ENCODE measurements at places on chromosomes 1 and 21. TPM values are rescaled to one million over a fixed set of nuclear protein-coding genes. Genes with fewer than 3 reads are reported as not detected.
A peak's percentile ranks its signal among the peaks of the same experiment; 100 is the strongest.

DNA sequence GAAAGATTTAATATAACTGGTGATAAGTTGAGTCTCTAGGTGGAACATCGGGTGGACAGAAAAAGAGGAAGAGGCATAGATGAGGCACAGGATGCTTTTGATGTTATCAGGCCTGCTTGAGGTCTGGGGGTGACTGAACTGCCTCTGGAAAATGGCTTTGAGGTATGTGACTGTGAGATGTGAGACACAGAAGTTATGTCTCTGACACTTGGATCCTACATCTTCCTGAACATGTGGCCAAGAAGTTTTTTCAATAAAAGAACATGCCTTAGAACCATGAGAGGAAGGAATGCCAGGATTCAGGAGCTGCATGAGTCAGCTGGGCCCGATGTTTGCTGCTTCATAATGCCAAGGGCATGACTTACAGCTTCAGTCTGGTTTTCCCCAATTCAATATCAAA, 11.5 kb upstream of the AIM2 start:
- peak; percentile 69 for DNase-seq

Gene TCHH
- 0.14 TPM for polyA plus RNA-seq

- DNase-seq, result no peak
These were observed 38.4 kb upstream of the RBM34 start for GRCh38 chr1:235199441-235199840.

DNA sequence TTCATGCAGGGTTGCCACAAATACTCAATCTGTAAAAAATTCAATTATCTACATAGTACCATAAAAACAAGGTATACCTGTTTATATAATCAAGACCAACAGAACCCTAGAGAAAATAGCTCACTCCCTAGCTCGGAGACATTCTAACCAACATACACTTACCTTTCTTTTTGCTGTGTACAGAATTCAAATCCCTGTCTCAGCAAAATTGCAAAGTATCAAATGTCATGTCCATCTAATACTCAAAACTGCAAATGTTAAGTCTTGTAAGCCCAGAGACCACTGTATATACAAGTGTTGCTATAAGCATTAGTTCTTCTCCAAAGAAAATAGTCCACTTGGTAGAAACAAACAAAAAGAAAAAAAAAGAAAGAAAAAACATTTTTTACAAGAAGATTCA, 16.2 kb upstream of the SELE start:
- DNase-seq, result no peak

DNA sequence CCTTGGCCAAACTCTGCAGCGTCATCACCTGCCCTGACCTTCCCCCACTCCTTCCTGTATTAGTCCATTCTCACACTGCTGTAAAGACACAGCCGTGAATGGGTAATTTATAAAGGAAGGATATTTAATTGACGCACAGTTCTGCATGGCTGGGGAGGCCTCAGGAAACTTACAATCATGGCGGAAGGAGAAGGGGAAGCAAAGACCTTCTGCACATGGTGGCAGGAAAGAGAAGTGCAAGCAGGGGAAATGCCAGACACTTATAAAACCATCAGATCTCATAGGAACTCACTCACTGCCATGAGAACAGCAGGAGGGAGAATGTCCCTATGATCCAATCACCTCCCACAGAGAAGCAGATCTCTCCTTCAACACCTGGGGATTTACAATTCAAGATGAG, 408.5 kb downstream of the PTPRU start:
- no peak for DNase-seq

DNA sequence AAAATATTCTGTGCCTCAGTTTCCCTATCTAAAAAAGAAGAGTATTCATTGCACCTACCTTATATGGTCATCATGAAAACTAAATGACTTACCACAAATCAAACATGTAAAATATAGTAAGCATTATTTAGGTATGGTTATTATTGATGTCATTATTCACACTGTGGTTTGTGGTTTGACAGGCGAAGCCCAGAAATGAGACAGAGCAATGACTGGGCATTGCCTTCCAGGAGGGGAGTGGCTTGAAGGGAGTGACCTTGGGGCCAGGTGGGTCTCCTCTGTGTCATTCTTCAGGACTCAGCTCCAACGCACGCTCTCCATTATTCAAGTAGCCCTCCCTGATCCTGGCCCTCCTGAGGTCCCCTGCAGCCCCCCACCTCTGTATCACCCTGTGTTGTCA, 133.7 kb downstream of the DMRTA2 start:
- DNase-seq, result no peak

GRCh38 chr1:109775398-109775797, 11.7 kb upstream of the EPS8L3 start:
- DNase-seq, result no peak

DNA sequence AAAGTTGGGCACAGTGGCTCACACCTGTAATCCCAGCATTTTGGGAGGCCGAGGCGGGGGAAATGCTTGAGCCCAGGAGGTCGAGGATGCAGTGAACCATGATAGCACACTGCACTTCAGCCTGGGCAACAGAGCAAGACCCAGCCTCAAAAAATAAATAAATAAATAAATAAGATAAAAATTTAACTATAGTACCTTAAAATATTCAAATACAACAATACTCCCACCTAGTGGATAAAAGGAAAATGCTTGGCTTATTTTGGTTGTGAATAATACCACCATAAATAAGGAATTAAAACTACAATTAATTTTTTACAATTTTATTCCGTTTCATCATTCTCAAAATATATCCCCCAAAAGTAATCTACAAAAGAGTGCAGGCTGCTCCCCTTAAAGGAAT, 8.1 kb downstream of the PSMG1 start:
- DNase-seq, result no peak

GRCh38 chr1:106675558-106675957, 380.9 kb upstream of the PRMT6 start:
- DNase-seq, result no peak

- DNase-seq, result no peak
These were observed 23.1 kb upstream of the B3GALNT2 start for GRCh38 chr1:235527196-235527814.

GRCh38 chr1:207328004-207328403, 6.5 kb downstream of the CD55 start:
- DNase-seq, result no peak

Gene OR2T35
- not detected for polyA plus RNA-seq

DNA sequence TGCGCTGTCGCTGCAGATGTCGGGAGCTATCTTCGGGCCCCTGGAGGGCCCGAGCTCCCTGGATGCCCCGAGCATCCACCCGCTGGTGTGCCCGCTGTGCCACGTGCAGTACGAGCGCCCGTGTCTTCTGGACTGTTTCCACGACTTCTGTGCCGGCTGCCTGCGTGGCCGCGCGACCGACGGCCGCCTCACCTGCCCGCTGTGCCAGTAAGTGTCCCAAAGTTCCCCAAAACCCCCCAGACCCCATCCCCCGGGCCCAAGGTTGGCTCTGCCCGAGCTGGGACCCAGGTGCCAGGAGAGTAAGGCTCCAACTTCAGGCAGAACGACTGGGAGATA, 569 bp downstream of the RNF207 start:
- no peak for DNase-seq

- DNase-seq, result no peak
These were observed 301.2 kb upstream of the DEPDC1 start for GRCh38 chr1:68798071-68798470.

Gene UTS2
- polyA plus RNA-seq, result not detected

Gene KHDRBS1
- 23.1 TPM for polyA plus RNA-seq

DNA sequence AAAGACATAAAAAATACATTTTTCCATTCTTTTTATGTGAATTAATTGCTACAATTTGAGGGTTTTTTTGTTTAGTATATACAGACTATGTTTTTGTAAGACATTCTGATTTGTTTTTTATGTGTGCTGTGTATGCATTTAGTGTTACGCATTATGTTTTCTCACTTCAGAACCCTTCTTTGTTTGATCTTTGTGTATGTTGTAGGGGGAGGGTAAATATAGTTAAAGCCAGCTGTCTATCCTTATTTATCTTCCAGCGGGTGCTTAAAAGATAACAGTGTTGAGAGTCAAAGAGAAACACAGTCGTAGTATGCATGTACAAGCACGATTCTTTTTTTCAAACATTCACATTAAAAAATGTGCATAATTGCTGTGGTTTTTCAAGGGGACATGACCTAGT, 97.5 kb upstream of the KIAA1614 start:
- no peak for DNase-seq

Gene PPIAL4G
- not detected for polyA plus RNA-seq

Gene CD5L
- polyA plus RNA-seq, result not detected

Gene GSTM2
- 11.1 TPM for polyA plus RNA-seq

Gene SELE
- not detected for polyA plus RNA-seq

DNA sequence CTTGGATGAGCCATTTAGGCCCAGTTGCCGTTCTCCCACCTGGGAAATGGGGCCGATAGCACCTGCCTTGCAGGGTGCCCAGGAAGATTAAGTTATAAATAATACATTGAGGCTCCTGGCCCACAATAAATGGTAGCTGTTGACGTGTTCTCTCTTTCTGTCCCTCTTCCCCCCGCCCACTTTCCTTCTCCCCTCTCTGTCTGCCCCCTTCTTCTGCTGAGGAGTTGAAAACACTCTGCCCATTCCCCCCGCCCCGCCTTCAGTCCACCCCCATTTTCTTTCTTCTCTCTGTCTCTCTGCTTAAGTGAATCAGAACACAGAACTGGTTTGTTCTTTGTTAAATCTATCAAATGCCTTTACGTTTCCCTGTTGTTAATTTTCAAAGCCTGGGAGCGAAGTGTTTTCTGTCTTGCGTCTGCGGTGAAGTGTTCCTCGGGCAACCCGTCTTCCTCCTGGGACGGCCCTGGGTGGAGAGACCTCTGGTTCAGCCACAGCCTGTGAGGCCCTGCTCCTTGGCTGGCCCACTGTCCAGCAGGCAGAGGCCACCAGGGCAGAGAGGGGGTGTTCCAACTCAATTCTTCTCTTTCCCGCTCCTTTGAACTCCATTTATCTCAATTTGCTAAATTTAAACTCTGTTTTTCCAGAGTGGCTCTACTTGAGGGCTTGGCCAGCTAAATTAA, 29.3 kb upstream of the SELENON start:
- DNase-seq, result no peak

- no peak for DNase-seq
These were observed 28.2 kb upstream of the KLHDC7A start for GRCh38 chr1:18452550-18452949.

DNA sequence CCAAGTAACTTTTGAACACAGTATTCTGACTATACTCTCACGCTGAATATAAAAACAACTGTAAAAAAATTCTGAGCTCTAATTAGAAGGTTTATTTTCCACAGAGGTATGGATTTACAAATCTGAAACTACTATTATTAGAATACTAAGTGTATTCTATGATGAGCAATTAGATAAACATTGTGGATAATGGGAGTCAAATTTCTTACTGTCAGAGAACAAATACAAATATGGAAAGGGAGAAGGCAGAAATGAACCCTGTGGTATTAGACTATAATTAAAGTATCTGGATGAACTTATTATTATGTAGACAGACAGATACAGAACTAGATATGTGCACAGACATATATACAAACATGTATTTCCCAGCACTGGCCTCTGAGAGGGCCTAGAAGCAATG, 22.6 kb downstream of the ALDH9A1 start:
- DNase-seq, result no peak

Gene LIN28A
- not detected for polyA plus RNA-seq

GRCh38 chr1:162069334-162070093, at the start of gene NOS1AP:
Gene NOS1AP, plus strand, starts transcription at chr1:162069691. Its CDS starts 487 bp downstream, at chr1:162070178.
- DNase-seq, result no peak

DNA sequence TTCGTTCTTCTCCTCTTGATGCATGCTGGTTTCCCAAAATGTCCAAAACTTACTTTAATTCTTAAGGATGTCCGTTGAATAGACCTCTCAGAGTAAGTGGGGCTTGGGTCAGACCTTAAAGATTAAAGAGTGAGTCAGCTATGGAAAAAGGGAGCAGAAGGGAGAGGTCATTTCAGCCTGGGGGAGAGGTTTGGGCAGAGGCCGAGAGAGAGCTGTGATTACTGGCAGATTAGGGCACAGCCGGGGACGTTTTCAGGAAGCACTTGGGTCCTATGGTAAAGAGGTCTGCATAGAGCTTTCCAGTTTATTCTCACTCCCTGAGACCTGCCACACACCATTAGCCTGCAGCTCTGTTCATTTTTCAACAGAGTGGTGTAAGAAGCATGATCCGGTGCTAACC, 14.0 kb upstream of the ST3GAL3 start:
- DNase-seq, result no peak

GRCh38 chr1:178518894-178519293, 6.0 kb downstream of the TEX35 start:
- no peak for DNase-seq

- no peak for DNase-seq
These were observed 96.3 kb downstream of the BCAR3 start for GRCh38 chr1:93585059-93585966.

DNA sequence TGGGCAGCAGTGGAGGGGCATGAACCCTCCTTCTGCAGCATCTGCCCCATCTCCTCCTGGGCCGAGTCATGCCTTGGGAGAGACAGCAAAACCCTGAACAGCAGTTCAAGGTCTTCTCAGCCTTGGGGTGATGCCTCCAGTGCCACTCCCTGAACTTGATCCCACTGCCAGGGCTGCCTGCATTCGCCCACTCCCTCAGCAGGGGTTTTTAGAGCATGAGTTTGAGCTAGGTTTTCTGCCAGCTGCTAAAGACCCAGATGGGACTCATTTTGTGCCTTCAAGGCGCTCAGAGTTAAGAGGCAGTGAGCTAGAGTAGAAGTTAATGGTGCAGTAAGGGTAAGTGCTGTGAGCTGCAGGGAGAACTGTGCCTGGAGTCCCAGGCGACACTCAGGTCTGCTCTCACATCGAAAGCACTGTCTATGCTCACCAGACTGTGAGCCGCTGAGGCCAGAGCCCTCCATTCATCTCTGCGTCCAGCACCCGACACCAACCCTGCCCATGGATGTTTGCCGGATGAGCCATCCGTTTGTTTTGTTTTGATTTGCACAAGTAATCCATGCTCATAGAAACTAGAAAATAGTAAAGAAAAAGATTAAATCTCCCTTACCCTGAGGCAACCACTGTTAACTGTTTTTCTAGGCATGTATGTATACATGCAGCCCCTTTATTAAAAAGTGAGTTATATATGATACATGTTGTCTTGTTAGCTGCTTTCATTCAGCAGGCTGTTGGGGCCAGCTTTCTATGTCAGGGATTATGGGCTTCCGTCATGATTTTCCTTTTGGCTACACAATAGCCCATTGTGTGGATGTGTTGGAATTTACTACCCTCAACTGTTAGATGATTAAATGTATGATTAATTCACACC, 67.8 kb downstream of the VPS26C start:
- no peak for DNase-seq

DNA sequence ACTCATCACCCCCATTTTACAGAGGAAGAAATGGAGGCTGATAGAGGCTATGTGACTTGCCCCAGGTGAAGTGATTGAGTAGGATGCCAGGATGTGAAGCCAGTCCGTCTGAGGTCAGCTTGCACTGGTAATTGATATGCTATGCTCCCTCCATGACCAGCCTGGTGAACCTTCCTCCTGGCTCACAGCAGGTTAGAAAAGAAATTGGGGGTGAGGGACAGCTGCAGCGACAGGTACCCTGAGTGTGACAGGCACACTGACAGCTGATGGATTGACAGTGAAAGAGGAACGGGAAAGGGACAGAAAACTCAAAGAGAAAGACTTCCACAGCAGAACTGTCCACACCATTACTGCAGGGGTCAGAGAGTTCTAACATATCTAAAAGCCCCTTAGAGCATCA, 102.1 kb downstream of the SUSD4 start:
- DNase-seq, result no peak

All from keratinocyte (primary cell).